ENCODE measurements at places on chromosomes 12 and 14.

DNA sequence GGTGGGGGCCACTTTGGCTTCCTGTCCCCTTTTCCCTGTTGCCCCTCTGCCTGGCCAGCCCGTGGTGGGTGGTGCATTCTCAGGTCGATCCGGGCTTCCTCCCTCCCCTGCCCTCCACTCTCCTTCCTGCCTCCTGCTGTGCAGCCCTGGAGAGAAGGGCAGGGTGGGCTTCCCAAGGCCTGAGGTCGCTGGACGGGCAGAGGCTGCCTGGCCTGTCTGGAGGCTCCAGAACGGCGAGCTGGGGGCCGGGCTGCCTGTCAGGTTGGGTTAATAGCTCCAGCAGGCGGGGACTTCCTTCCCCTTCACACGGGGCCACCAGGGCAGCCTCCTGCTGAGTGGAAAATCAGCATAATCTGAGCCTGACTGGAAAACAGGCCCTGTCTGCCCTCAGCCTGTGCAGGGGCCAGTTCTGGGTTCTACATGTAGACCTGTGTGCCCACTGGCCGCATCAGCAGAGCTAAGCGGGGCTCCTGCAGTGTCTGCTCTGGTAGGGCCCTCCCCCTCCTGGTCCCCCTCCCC lies 11.3 kb downstream of the KIF26A start:
- DNase-seq = no peak

GRCh38 chr12:108575199-108575912 lies 13.0 kb downstream of the ISCU start:
- no peak for DNase-seq

- no peak for DNase-seq
Observed at GRCh38 chr12:63844391-63845341, at the start of gene SRGAP1. SRGAP1 (plus strand) TSS chr12:63844700; CDS start chr12:63844817, 117 bp downstream.

DNA sequence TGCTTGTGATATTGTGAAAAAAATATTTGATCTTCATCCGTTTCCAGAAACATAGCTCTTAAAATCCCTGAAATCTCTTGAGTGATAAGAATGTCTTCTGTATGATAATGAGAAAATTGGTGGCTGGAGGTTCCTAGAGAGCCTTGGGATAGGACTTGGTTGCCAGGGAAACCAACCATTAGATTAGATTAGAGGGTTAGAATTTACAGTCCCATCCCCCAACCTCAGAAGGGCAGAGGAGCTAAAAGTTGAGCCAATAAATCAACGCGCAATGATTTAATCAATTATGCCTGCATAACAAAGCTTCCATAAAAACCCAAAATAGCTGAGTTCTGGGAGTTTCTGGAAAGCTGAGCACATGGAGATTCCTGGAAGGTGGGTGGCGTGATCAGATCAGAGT lies 10.6 kb downstream of the SEL1L start:
- DNase-seq = no peak

GRCh38 chr14:93984987-93985410 lies 8.6 kb upstream of the ASB2 start:
- DNase-seq = no peak

- DNase-seq = no peak
Observed at GRCh38 chr12:119547001-119547400, 46.6 kb upstream of the TMEM233 start.

DNA sequence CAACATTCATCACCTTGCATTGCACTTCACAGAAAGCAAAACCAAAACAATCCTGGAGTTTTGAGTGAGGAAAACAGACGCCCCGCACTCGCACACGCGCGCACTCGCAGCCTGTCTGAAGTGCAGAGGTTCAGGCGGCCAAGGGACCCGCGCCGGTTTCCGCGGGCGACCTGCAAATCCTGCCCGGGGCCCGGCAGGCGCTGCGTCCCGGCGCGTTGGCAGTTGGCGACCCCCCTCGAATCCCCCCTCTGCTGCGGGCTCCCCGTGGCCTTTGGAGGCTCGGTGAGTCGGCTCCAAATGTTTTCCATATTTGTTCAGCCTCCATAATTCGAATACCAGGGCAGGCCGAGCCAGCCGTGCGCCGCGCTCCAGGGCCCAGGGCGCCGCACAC lies at the start of gene SSPN:
Gene SSPN, plus strand, starts transcription at position 324 of the 391 bp plus-strand sequence. CDS start 100 bp downstream, outside the sequence.
- DNase-seq = no peak

DNA sequence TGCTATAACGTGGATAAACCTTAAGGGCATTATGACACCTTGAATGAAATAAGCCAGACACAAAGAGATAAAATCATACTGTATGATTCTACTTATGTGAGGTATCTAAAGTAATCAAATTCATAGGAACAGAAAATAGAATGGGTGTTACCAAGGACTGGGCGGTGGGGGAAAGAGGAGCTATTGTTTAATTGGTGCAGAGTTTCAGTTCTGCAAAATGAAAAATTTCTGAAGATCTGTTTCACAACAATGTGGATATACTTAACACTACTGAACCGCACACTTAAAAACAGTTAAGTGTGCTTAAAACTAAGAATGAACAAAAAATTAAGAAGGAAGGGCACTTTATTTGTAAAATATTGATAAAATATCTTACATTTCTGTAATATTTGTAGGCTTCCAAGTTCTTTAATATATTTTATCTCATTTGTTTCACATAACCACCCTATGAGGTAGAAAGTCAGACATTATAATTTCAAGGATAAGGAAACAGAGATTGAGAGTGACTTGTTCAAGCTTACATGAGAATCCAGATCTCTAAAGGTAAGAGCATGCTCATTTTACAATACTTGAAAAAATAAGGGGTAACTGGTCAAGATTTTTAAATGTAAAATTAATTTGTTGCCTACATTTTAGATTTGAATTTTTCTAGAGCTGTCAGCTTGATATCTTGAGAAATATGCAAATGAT lies 14.9 kb downstream of the LTA4H start:
- no peak for DNase-seq

DNA sequence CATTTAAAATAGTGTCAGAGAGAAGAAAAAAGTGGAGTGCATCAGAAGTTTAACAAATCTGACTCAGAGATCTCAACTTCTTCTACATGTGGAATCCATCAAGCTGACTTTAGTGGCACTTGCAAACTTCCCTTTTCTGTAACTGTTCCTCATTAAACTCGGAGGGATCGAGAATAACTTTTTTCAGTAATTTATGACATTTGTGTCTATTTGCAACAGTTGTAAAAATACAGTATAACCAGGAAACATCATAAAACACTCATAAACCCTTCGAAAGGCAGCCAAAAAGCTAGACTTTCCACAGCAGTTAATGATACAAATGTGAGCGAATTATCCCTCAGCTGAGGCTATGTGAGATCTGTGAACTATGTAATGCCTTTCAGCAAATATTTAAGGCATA lies 1936.8 kb upstream of the SEL1L start:
- DNase-seq = no peak

DNA sequence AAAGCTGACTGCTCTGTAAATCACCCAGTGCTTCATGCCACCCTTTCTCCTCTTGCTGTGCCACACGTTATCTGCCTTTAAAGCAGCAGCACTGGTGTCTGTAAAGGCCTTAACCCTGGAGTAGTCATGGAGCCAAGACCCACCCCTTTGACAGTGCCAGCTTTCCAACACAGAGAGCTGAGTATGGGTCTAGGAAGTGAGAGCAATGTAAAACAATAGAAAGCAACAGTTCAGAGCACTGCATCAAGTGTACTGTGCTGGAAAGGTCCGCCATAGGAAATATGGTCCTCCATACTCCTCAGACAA lies 139.5 kb downstream of the DAD1 start:
- DNase-seq = no peak

All from stimulated activated CD8-positive, alpha-beta memory T cell treated with anti-CD3 and anti-CD28 coated beads, Interleukin-12 subunit alpha, Interleukin-12 subunit beta, amount 100 ng/mL, for 1 hour (primary cell).